ENCODE measurements at places on chromosomes 7 and 10.
A peak's percentile ranks its signal among the peaks of the same experiment; 100 is the strongest.

DNA sequence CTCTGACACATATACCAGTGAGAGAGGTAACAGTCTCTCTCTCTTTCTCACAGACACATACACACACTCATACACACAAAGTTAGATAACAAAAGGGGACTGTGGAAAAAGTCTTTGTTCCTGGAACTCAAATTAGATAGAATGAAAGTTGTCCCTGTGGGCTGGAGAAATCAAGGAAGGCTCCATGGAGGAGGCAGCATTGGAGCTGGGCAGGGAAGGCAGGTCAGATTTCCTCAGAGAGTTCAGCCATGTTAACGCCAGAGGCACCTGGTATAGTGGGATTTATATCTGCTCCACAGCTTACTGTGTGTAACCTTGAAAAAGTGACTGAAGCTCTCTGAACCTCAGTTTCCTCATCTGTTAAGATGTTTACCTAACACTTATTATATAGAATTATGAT is 38.7 kb downstream of the LDB3 start:
- no peak for DNase-seq

DNA sequence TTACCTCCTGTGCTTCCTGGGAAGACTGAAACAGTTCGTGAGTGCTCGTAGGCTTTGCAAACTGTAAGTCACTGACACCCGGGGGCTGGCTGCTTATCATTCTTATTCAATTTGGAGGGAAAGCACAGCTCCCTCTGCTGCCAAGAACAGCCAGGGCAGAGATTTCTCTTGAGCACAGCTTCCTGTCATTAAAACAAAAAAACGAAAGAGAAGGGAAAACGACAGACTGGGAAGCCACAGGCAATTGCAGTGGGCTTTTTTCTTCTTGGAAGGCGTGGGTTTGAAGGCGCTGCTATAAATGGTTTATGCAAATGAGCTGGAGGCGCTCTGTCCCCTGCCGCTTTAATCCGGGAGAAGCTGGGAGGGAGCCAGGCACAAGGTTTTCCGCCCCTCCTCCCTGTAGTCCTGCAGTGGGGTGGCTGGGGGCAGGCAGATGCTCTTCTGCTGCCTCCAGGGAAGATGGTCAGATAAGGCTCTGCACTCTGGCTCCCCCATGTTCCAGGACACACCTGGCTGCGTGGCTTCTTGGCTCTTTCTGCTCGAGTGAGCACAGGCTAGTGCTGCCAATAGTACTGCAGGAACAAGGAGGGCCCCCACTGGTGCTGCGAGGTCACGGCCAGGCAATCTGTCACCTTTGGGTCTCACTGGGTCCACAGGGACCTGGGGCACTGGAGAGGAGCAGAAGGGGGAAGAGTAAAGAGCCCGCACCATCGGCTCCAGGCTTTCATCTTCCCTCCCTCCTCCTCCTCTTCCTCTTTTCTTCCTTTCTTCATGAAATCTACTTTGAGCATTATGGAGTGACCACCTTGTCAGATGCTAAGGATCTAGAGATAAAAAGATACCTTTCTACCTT is 49.5 kb downstream of the NEURL1 start:
- peak; percentile 44 for DNase-seq

DNA sequence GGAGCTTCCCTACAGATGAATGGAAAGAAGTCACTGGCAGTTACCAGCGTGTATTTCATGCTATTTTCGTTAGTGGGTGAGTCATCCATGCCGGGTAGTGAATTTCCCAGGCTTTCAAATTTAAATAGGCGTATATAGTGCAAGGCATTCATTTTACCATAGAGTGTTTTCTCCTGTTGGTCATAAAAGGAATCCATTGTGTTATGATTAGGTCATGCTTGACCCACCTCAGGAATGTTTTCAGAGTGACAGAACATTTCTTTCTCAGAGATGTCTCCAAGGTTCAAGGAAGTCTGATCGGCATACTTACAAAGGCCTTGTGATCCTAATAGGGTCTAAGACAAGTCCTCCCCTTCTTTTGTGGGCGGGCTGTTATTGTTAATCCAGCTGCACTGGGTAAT is 110.7 kb downstream of the AKR1D1 start:
- DNase-seq, result no peak

DNA sequence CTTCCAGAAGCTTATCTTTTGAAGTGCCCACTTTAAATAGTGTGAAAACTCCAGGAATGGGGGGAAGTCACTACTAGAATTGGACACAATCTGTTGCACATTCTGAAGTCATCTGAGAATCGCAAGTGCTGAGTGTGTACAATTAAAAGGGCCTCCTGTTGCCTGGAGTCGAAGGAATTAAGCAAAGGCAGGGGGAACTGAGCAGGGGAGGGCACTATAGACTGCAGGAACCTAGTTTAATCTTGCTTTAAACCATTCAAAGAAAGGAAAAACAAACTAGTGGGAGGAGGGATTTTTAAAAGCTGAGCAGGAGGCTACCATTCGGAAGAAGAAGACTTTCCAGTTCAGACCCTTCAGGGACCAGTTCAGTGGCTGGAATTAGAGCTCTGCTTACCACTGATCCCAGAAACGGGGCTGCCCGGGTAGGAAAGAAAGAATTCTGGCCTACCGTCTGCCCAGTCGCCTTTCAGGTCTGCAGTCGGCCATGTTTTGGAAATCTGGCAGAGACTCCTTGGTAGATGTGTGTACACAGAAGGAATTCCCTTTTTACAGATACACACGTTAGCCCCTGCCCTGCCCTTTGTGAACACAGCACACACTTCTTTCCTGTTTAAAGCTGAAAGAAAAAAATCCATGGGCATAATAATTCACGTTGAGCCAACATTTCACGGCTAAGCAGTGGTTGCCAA is 610.6 kb upstream of the FOXK1 start:
- no peak for DNase-seq

- DNase-seq, result no peak
These were observed 267.5 kb downstream of the SDK1 start for GRCh38 chr7:3568516-3568915.

All from midbrain (tissue), 1 donor.